ENCODE measurements at places on chromosomes 2 and 18.

DNA sequence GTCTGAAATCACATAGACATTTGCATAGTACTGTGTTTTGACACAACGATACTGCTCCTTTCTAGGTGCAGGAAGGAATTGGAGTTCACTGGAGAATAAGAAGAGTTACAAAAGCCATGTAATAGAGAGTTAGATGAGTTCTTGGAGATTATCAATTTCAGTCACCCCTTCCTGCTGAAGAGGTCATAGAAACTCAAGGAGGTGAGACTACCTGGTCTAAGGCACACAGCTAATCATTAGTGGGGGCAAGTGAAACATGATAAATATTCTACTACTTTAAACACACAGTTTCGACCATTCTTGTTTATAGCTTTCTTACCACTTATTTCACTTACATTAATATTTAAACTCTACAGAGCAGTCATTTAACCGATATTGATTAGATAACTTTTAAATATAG lies 286.9 kb upstream of the NXPH2 start:
- DNase-seq = no peak

DNA sequence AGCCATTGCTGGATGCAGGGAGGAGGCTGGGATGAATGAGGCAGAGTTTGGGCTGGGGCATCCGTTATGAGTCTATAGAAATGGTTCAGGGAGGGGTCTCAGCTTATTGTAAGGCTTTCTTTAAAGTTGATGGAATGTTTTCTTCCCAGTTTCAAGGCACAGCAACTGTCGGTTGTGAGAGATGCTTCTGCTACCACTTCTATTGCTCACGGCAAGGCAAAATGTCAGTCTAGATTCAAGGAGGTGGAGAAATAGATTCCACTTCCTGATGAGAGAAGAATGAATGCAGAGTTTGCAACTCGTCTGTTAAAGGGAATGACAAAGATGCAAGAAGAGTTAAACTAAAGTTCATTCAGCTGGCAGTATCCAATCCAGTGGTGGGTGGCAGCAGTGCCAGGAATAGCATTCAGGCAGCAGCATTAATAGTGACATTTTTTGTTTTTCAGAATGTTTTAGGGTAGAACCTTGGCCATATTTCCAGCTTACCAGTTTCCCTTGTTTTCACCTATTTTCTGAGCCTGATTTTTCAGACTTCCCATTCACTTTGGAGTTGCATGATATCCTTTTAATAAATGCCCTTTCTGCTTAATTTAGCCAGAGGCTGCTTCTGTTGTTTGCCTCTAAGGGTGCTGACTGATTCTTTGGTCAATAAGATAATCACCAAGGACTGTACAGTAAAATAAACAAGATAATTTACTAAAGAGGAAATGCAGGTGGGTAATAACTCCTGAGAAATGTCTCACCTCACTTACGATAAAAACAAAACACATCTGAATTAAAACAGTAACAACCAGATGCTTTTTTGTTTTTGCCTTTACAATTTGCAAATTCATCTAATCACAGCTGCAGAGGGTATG lies 138.4 kb downstream of the RPIA start:
- no peak for DNase-seq

DNA sequence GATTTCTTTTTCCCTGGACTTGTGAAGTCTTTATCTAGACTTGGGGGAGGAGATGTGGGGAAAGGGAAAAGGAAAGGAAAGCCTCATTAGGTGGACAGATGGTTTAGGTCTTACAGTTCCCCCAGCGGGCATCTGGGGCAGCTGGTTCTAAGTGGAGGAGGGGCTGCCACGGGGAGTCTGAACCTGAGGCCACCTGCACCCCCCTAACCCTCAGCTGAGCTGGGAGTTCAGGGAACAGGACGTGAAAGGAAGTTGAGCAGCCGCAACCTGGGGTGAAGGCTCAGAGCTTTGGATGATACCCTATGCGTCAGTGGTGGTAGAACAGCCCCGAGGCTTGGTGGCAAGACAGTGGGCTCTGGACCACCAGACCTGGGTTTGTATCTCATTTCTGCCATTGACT lies 26.8 kb downstream of the ITM2C start:
- no peak for DNase-seq

GRCh38 chr2:36708041-36708741 lies 11.7 kb downstream of the VIT start:
- no peak for DNase-seq

- no peak for DNase-seq
These were observed 456.6 kb downstream of the THSD7B start for GRCh38 chr2:137221797-137222492.

GRCh38 chr18:75752740-75753263 lies 325.3 kb upstream of the SMIM21 start:
- DNase-seq = no peak

GRCh38 chr2:10230499-10230898 lies 72.2 kb upstream of the HPCAL1 start:
- DNase-seq = no peak

DNA sequence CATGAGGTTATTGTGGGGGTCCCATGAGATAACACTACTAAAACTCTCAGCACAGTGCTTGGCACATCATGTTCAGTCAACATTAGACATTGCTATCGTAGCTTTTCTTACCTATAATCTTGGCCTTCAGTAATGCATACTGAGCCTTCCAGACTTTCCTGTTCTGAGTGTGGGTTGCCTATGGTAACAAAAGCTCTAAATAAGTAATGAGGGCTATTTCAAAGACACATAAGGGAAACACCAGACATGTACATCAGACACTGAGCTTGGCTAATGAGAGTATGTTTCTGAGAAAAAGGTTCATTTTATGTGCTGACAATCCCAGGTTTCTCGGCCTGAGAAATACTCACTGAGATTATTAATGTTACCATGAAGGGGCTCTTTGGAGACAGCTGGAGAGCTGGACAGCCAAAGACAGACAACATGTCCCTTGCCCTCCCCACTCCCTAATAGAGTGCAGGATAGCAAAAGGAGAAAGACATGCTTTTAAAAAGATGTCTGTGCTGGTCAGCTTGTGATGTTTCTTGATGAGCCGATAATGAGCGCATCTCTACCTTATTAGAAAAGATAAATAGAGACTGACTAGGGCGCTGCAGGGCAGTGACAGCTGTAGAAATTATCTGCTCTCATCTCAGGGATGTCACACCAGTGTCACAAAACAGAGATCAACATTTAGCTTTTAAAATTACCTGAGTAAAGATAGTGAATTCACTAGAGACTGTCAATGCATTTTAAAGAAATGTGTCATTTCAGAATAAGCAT lies 25.4 kb downstream of the POLE4 start:
- no peak for DNase-seq

GRCh38 chr2:168355121-168355520 lies 101.0 kb upstream of the CERS6 start:
- DNase-seq = no peak

GRCh38 chr2:111705711-111706336 lies 178.2 kb downstream of the ANAPC1 start:
- DNase-seq = peak; percentile 20

DNA sequence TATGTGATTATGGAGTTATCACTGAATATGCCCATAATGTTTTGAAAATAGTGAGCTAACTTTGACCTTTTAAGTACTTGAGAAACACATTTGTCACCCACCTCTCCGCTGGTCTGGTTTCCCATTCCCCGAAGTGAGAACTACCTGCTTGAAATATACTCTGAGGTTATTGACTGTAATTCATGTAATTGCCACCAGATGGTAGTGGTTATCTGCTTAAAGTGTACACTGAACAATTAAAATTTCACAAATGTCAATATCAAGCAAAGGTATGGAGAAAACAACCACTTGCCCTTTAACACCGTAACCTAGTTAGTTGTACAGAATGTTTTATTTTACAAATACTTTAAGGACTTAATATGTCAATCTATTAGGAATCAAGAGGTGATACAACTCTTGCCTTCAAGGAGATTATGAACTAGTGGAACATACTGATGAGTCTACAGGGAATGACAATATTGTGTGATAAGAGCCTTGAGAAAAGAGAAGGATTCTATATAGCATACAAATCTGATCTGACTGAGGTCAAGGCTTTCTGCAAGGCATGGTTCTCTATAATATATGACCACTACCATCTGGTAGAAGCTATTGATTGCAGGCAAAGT lies 316.8 kb upstream of the KCNH7 start:
- no peak for DNase-seq

DNA sequence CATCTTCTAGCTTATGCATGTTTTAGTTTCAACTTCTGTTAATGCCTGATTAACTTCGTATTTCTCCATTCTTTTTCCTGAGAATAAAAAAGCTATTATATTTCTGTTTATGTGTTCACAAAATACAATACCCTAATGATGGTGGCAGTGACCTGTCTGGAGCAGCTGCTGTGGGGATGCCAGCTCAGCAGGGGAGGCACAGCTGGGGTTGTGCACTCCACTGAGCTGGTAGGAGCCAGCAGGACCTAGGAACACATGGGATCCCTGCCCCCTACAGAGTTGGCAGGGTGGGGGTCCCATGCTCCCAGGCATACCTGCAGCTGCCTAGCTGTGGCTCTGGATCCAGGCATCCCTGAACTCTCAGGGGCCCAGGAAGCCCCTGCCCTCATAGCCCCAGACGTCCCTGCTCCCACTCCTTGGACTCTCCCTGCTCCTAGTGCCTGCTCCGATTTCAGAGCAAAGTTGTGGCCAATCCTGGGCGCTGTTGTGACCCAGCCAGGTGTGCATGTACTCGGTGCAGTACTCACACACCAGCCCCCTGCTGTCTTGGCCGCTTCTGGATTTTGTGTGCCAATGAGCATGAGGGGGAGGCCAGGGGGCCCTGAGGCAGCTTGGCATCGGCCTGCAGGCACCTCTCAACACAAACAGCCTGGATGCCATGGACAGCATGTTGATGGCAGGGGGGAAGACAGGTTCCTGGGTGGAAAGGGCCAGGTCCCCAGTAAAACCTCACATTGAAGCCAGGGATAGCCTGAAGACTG lies 546.0 kb downstream of the ZNF804A start:
- DNase-seq = no peak

GRCh38 chr2:165678882-165679281 lies 115.2 kb downstream of the GALNT3 start:
- no peak for DNase-seq

- DNase-seq = no peak
These were observed 14.8 kb upstream of the INHBB start for GRCh38 chr2:120330946-120331822.

DNA sequence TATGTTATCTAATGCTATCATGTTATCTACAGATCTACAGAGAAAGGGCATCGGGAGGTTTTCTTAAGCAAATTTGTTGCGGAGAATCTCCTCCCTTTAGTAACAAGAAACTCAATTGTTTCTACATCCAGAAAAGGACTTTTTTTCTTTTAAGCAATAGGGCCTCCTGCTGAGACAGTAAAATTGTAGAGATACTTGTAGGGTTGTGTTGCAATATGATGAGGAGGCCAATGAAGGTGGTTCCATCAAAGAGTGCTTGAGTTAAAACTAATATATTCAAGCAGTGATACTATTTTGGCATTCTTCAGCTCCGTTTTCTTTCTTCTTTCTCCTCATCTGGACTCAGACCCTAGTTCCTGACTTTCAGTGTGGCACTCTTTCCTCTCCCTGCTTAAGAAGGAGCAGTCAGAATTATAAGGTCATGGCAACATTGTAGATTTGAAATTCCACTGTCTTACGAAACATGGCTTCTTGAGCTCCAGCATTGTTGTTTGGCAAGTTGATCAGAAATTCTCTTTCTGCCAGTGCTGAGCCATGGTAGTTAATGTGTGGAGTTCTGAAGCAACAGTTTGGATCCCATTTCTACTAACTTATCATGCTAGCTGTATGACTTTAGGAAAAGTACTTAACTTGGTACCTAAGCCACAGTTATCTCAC lies 202.0 kb upstream of the SLC14A2 start:
- no peak for DNase-seq

- DNase-seq = no peak
These were observed 7.2 kb upstream of the DCTN1 start for GRCh38 chr2:74387346-74387745.

GRCh38 chr2:148719941-148720436 lies 75.4 kb downstream of the EPC2 start:
- DNase-seq = no peak

DNA sequence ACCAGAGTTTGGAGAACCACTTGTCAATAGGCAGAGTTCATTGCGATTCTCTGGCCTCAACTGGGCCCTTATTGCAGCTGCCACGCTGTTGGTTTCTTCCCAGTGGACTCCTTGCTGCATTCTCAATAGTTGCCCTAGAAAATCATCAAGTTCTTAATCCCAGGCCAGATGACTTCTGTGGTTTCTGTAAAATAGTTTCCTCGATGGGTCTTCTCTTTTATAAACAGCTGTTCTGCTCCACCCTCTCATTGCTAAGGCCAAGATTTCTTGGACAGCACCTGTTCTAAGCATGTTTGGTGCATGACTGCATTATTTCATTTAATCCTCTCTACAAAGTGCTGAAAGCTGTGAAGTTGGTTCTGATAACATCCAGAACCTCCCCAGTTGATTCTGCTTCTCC lies 131.0 kb downstream of the BCL2L11 start:
- no peak for DNase-seq

DNA sequence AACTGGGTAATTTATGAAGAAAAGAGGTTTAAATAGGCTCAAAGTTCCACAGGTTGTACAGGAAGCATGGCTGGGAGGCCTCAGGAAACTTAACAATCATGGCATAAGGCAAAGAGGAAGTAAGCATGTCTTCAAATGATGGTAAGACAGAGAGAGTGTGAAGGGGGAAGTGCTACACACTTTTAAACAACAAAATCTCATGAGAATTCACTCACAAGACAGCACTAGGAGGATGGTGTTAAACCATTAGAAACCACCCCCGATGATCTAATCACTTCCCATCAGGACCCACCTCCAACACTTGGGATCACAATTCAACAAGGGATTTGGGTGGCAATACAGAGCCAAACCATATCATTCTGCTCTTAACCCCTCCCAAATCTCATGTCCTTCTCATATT lies 34.9 kb downstream of the CFAP210 start:
- DNase-seq = no peak

DNA sequence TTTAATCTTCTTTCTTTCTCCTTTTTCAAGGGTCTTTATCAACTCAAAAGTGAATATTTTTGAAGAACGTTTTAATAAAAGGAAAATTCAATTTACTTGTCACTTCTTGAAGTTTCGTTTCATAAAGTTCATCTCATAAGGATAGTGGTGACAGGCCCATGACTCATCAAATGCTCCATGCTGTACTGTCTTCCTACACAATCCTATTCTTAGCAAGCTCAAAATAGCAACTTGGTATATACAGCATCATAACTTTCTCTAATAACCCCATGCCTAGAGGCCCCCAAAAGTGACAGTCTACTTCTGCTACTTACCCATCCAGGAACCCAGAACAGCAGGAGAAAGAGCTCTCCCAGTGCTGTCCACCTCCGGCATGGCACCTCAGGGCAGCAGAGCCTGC lies 7.7 kb downstream of the FBXO15 start:
- no peak for DNase-seq

Measured in activated CD4-positive, alpha-beta T cell treated with anti-CD3 and anti-CD28 coated beads, Interleukin-2, amount 50 U/mL, for 4 hours (primary cell).